ENCODE measurements at places on chromosomes 12 and 14.

- no peak for DNase-seq
Observed at GRCh38 chr12:19829100-19829853, 390.0 kb downstream of the AEBP2 start.

DNA sequence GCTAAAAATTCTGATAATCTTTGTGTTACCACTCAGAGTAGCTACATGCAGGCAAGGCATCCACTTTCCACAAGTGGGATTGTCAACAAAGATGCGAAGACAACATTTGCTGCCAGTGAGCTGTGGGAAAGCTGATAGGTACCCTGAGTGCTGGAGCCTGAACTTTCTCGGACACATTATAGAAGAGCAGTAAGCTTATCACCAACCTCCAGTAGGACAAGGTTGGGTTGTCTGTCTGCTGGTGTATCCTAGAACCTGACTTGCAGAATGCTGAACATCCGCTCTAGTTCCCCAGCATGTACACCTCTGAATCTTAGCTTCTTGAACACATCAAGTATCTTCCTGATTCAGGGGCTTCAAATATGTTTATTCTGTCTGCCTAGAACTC is 103.8 kb upstream of the PPM1H start:
- no peak for DNase-seq

- no peak for DNase-seq
Observed at GRCh38 chr12:75725521-75726111, 214.2 kb upstream of the KRR1 start.

GRCh38 chr12:40646911-40647310 is 45.3 kb upstream of the CNTN1 start:
- DNase-seq, result no peak

DNA sequence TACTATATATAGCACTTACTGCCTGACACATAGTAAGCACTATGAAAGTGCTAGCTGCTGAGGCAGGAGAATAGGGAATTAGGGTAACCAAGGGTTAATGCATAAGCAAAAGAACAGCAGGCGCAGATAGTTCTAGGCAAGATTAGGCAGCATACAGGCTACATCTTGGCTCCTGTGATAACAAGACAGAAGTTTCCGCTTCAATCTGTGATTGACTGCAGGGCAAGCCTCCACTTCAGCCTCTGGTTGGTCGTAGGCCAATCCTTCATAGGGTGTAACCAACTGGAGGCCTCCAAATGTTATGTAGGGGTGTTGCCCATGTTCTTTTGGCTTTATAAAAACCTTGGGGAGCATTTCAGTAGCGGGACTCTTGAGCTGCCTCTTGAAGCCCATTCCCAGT is 46.9 kb downstream of the KLHL28 start:
- no peak for DNase-seq

DNA sequence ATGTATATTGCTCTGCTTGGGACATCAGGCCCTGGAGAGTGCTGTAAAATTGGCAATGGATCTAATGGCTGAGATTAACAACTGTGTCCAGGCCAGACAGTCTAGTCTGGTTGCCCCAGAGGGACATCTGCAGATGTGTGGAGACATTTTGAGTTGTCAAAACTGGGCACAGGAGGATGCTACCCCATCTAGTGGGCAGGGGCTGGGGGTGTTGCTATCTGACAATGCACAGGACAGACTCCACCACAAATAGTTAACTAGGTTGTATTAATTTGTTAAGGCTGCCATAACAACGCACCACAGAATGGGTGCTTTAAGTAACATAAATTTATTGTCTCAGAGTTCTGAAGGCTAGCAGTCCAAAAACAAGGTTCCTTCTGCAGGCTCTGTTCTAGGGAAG is 302.5 kb upstream of the AMIGO2 start:
- no peak for DNase-seq

DNA sequence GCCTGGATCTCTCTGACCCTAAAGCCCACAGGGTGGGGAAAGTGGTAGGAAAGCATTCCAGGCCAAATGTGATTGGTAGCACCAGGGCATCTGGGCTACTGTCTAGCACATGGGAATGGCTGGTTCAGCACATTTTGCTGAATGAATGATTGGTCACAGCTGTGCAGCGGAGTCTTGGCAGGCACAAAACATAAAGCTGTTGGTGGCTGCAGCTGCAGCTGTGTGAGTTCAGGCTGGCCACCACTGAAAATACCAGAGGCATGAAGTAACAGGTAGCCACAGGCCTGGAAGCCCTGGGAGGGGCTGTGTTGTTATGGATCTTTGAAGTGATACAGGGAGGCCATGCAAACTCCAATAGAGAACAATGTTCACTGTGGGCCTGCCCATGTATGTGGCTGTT is 72.7 kb downstream of the MYRFL start:
- DNase-seq, result no peak

DNA sequence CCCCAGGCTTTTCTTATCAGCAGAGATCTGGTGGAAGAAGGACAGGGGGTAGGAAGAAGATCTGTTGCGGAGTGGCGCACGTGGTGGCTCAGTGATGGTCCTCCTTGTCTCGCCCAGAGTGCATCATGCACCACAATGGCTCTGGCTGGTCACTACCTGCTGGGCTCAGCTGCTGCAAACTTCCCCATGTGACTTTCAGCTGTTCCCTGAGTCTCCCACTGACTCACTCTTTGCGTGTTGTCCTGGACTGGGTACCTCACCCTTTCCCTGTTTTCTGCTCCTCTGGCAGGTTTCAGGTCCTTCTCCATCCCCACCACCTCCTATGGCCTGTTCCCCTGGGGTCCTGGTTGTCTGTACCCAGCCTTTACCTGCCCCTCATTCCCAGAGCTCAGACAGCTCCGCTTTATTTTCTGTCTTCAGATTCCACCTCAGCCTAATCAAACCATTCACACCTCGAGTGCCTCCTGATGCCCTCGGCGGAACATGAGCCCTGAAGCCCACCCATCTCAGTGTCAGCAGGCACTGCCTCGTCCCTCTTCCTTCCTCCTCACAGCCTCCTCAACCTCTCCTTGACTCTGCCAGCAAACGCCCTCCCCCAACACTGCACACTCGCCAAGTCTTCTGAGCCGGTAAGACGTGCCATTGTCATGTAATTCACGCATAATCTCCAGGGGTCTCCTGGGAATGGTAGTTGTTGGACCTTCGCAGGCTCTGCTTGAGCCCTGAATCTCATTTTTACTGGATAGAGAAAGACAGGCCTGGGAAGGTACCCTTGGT is 1.8 kb downstream of the C1R start:
- no peak for DNase-seq

DNA sequence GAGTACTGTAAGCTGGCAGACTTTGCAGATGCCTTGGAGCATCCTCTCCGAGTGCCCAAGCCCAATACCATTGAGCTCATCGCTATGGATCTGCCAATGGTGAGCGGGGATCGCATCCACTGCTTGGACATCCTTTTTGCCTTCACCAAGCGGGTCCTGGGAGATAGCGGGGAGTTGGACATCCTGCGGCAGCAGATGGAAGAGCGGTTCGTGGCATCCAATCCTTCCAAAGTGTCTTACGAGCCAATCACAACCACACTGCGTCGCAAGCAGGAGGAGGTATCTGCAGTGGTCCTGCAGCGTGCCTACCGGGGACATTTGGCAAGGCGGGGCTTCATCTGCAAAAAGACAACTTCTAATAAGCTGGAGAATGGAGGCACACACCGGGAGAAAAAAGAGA is 41.6 kb downstream of the FIGNL2 start:
- no peak for DNase-seq

DNA sequence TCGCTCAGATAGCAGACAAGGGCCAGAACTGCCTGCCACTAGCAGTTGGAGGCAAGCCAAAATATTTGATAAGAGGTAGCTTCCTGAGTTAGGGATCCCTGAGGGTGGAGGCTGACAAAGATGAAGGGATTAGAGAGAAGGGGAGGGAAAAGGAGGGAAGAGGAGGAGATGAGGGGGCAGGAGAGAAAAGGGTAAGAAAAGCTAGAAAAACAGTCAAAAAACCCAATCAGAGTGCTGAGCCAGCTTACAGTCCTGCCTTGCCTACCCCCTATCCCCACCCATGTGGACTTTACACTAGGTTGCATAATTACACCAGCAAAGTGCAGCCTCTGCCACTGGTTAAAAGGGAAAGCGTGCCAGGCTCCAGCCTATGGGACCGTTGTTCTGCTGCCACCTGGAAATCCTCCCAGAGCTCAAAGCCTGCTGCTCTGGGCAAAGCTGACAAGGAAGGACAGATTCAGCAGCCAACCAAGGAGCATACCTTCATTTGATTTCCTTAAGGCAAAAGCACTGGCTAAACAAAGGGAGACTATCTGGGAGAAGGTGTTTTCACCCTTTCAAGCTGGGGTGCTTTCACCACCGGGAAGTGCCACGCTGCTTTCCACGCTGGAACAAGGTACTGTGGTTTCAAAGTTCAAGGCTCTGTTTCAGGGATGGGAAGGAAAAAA is 3.8 kb upstream of the NUMB start:
- DNase-seq, result peak; percentile 92

GRCh38 chr14:35534873-35535482 is 1.0 kb downstream of the INSM2 start:
- DNase-seq, result peak; percentile 47

- DNase-seq, result no peak
Observed at GRCh38 chr12:48980389-48980952, 2.3 kb downstream of the WNT1 start.

- DNase-seq, result no peak
Observed at GRCh38 chr14:71243697-71244096, 336.4 kb downstream of the PCNX1 start.

DNA sequence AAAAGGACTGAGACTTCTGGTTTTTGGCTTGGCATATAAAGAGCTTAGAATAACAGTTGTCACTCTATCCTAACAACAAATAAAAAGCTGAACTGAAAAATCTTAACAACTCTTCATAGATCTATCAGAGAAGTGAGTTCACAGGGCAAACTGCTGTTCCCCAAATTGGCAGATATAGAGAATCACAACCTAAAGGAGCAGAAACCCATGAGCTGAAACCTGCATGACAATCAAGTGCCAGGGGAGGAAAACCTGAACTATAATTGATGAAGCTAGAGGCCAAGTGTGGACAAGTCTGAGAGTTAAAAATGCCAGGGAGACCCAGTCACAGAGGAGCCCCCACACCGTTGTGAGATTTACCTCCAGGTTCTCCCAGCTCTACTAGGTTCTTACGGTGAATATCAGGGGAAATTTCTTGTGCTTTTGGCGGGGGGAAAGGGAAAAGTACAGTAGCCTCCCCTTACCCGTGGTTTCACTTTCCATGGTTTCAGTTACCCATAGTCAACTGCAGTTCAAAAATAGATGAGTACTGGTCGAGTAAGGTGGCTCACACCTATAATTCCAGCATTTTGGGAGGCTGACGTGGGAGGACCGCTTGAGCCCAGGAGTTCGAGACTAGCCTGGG is 53.9 kb downstream of the ATF7 start:
- DNase-seq, result no peak

DNA sequence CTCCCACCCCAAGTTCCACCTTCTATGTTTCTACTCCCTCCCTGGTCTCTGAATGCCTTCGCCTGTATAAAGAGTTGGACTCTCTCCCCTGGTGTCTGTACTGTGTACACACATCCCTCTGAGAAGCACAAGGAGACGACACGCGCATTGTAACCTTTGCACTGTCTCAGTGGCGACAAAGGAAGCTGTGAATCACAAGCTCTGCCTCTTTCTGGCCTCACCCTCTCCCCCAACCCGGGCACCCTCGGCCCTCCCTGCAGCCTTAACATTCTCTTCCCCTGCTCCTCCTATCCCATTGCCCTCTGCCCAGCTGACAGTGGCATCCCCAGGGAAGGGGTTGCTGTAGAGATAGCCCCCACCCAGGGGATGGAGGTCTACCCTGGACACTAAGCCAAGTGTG is 2.5 kb upstream of the SMARCD1 start:
- no peak for DNase-seq

DNA sequence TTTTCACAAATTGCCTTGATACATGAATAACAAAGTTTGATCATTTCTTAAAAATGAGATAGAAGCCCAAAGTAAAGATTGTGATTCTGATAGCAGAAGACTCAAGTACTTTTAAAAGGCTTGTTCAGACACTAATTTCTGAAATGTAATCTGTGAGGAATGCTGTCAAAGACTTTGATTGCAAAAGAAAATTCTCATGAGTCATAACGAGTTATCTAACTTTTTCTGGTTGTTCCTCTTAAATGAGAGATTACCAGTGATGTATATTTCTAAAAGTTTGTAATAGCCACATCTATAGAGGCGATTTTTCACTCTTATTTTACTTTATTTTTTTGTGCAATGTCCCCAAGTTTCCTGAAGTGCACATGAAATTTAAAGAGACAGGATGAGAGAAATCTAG is 7.0 kb downstream of the PYGL start:
- no peak for DNase-seq

GRCh38 chr12:124829008-124829707 is 34.5 kb downstream of the SCARB1 start:
- no peak for DNase-seq

DNA sequence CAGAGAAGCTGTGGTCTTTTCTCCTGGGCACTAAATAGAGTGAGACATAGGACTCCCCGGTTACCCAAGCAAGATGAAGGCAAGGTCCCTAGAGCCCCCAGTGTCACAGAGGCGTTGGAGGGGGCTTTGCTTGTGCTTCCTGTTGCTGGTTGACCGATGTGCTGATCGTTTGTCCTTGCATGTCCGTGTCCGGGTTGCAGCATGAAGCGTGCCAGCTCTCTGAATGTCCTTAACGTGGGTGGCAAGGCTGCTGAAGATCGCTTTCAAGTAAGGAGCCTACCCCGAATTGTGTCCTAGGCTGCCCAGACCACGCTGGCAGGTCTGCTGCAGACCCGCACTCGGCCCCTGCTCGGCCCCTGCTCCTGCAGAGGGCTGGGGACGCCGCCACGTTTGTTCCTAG is 23.1 kb downstream of the XRCC3 start:
- no peak for DNase-seq

DNA sequence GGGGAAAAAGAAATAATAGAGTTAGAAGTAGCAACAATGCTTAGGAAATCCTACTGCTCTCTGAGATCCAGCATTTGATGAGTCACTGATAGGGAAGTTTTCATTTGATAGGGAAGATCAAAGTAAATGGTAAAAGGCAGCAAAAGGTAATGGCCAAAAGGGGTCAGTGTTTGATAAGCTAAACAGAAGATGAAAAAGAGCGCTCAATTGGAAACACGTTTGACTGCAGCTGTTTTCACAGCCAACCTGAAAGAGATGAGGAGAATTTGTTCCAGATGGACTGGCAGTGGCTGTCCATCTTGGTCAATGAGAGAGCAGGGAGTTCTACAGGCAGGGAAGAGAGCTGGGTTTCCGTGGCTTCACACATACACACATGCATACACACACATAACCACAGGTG is 264.2 kb downstream of the TMEM132C start:
- no peak for DNase-seq

- DNase-seq, result no peak
Observed at GRCh38 chr12:13981990-13982389, 588 bp upstream of the GRIN2B start.

DNA sequence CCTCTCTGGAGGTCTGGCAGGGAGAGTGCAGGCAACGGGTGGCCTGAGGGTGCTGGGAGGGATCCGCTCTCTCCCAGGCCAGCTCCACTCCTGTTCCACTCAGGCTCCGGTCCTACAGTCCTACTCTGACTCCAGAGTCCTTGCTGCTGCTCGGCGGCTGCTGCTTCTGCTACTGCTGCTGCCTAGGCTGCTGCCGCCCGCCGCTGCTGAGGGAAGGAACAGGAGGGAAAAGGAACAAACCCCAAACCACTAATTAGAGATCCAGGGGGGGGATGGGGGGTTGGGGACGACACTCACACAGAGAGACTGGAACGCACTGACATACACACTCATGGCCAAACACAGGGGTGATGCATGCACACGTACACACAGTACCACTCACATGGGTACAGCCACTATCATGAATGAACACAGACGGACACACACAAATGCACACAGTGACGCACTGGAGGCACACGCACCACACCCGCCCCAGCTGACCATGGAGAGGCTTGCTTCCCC is at the start of gene SP7:
Gene SP7 (minus strand): TSS at position 174 of the 501 bp plus-strand sequence. CDS start 708 bp downstream, outside the sequence.
- DNase-seq, result no peak

- peak; percentile 51 for DNase-seq
Observed at GRCh38 chr14:57493467-57494181, at the start of gene CCDC198. CCDC198 (minus strand) TSS chr14:57493857; CDS start chr14:57493715, 142 bp downstream.

All from pancreas (tissue), 10 donors.